ENCODE measurements at places on chromosomes 7 and 10.

DNA sequence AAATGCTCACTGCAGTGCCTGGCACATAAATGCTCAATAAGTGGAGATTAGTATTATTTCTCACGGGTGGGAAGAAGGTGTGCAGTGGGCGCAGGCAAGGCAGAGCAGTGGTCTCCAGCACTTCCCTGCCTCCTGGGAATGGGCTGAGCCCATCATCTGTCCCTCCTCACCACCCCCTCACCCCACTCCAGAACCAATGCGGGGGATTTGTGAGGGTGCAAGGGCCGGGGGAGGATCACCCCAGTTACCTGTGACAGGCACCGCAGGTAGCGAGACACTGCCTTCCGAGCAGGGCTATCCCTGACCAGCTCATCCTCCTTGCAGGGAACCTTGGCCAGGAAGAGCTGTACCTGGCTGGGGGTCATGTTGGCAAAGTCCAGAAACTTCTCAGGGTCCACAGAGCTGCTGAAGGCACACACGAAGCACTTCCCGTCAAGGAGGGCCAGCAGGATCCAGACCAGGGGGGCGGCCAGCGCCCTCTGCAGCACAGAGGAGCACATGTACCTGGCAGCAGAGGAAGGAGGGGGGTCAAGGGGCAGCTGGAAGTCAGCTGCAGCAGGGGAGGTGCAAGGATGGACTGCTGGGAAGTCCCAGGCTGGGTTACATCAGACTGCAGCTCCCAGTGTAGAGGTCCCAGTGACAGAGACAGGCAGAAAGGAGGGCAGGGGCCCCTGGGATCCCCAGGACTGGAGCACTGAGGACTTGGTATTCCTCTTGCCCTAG, 2.8 kb downstream of the CALHM3 start:
- peak; percentile 46 for DNase-seq

GRCh38 chr10:103556383-103557007, 63.0 kb downstream of the NEURL1 start:
- DNase-seq = no peak

DNA sequence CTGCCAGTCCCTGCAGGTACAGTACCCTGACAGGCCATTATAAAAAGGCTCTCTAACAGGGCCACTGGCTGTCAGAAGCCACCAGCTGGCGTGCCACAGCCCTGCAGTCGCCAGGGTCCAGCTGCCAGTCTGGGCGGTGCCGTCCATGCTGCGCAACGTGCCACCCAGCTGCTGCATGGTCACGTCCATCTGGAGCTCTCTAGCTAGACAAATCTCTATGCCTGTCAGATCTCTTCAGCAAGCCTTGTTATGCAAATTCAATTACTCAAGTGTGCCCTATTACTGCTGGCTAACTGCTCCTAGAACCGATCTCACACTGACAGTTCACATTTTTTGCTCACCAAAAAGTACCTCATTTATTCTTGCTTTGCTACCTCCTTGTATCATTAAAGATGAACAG, 75.9 kb downstream of the HIBADH start:
- DNase-seq = no peak

GRCh38 chr7:22192801-22193200, 164.2 kb downstream of the RAPGEF5 start:
- no peak for DNase-seq

- no peak for DNase-seq
These were observed 502.0 kb upstream of the CELF2 start for GRCh38 chr10:10515479-10516204.

- DNase-seq = no peak
These were observed 81.9 kb downstream of the CREM start for GRCh38 chr10:35208536-35208935.

DNA sequence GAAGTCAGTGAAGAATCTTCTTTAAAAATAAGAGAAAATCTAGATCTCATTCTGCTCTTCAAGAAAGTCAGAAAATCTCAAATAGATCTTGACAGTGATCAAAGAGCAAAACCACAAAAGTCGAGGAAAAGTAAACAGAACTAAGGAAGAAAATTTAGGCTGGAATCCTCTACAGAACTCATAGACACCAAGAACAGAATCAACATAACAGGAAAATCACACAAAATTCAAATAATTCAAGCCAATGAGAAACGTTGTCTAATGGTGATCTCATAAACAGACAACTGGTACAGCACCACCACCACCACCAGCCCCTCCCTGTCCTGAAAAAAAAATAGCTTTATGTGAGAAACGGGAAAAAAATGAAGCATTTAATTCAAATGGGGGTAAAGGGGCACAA, 6.9 kb downstream of the ITGB1 start:
- no peak for DNase-seq

DNA sequence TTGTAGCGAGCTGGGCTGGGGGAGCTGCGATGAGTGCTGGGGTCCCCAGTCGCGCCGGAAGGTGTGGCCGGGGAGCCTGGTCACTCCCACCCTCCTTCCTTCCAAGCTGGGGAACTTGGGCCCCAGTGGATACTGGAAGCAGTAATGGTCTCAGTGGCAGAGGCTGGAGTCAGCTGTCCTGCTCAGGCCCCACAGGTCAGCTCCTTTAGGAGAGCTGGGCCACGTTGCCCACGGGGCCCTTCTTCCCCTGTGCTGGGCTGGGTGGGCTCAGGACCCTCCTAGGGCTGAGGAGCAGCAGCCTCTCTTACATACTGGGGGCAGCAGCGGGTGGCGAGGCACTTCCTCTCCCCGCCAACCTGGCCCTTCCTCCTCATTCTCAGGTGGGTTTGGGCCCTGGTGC, 200.6 kb upstream of the MKI67 start:
- DNase-seq = no peak

DNA sequence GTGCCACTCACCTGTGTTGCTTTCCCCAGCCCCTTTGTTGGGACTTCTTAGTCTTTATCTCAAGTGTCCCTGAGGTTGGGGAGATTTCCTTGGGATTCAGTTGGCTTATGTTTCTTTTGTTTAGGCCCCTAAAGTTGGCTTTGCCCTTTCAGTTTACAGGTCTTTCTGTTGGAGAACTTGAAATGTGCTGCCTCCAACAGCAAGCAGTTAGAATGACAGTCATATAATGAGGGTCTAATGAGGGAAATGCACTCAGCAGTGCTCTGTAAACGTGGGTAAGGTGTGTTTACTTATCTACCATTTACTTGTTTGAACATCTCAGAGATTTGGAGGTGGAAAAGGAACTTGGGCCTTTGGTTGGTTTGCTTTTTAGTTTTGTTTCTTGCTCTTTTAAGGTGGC, 191.4 kb upstream of the STK17A start:
- no peak for DNase-seq

GRCh38 chr10:2882628-2883027, 184.7 kb upstream of the PFKP start:
- no peak for DNase-seq

- DNase-seq = no peak
These were observed 22.5 kb downstream of the FAM171A1 start for GRCh38 chr10:15348579-15348978.

DNA sequence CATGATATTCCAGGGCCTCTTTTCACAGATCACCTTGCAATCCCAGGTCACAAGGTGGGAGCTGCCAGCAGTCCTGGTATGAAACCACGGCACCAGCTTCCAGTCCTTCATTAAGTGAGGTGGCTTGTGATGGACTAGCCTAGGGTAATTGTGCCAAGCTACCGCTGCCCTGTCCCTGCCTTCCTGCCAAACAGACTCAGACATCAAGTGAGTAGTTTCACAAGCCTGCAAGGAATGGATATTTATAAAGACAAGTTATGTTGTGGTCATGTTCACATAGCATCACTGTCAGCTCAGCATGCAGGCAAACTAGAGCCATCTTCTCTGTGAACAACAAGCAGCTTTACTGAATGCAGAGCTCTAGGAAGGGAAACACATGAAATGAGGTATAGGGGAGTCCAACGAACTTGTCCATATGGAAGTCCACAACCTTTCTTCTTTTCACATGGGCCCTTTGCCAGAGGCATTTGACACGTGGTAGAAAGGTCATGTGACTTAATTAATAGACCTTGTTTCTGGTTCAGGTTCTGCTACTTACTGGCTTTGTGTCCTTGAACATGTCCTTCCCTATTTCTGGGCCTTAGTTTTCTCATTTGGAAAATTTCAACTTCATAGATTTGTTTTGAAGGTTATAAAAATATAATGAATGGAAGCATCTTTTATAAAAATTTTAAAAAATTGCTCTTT, 1061.2 kb downstream of the KCNMA1 start:
- no peak for DNase-seq

DNA sequence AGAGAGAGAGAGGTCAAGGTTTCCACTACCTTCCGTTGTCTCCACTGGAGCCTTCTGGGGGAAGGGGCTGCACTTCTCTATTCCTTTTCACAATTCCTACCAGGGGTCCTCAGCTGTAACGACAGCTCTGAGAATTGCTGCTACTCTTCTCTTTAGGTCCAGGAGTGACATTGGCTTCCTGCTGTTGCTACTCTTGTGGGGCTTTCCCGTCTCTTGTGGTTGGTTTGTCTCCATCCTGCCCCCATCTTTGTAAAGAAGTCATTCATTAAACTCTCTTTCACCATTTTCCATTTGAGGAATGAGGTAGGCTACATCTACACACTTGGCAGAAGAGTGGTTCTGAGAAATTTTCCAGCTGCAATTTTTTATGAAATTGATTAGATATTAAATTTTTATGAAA, 238.8 kb upstream of the LYZL1 start:
- no peak for DNase-seq
